ENCODE measurements at places on chromosomes 5 and 9.

- no peak for DNase-seq
These were observed 1.0 kb downstream of the ELAVL2 start for GRCh38 chr9:23824830-23825591.

DNA sequence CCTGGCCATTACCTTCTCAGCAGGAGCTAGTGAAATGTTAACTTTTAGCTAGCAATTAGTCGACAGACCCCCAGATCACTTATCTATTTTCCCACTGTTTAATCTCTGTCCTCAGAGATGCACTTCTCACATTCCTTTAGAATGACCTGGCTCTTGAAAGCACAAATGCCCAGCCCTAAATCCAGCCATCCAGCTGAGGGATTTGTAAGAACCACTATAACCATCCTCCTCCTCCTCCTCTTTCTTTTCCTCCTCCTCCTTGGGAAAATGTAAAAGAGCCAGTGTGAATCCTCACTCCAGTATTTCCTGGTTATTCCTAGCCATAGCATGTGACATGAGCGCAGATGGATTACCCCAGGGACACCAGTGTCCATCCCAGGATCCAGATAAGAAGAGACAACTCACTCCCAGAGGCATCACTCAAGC is 124.3 kb downstream of the ENC1 start:
- peak; percentile 24 for DNase-seq

GRCh38 chr9:92949266-92949982 is 2.1 kb downstream of the FGD3 start:
- no peak for DNase-seq

GRCh38 chr5:122195802-122196394 is 66.6 kb downstream of the ZNF474 start:
- DNase-seq, result no peak

GRCh38 chr5:133825631-133826289 is 142.7 kb downstream of the C5orf15 start:
- no peak for DNase-seq

DNA sequence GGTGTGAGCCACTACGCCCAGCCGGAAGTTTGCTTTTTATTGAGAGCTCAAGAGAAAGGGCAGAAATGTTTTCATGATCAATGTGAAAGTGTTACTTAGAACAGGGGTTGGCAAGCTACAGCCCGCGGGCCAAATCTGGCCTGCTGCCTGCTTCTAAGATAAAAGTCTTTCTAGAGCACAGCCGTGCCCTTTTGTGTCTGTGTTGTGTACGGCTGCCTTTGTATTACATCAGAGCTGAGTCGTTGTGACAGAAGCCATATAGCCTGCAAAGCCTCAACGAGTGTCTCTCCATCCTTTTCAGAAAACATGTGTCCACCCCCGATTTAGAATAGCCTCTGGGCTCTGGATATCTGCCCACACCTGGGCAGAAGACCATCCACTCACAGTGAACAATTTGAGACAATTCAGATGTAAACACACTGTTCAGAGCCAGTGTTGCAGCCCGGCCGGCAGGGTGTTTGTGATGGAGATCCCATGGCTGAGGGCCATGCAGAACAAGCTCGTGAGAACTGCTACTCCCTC is 28.8 kb downstream of the AK8 start:
- no peak for DNase-seq

Data from GM04503 (cell line).